Activated CD4-positive, alpha-beta T cell treated with anti-CD3 and anti-CD28 coated beads, Interleukin-10, Interleukin-2, amounts not matched to agents 100 ng/mL and 50 ng/mL, durations not matched to agents 16 hours and 8 hours (primary cell): ENCODE measurements at places on chromosomes 3 and 15.

DNA sequence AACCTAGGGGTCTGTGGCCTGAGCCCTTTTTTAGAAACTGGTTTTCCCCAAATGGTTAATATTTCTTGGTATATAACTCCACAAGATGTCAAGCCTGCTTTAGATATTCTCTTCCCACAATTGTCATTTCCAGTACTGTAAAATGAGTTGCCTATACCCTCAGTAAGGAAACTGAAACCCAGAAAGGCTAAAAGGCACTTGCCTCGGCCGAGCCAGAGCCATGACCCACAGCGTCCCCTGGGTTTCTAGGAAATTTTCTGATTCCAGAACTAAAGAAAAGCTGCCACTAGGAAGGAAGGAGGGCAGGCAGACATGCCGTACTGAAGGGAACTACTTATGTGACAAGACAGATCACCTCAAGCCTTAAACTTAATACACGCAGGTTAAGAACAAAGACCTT is 59.1 kb downstream of the ATP8B4 start:
- peak; percentile 34 for DNase-seq

DNA sequence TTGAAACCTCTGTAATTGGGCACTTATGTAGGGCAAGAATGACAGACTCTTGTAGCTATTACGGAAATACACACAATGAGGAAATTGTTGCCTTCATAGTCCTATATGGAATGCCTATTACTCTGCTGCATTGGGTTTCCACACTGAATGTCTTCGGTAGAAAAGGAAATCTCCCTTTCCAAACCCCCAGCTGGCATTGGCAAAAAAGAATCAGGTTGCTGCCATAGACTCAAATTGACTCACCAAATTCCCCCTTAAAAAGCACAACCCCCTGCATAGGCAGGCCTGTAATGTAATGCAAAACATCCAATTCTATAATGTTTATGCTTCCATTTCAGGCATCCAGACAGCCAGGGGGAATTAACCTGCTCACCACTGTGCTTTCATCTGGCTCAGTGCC is 44.8 kb upstream of the NTRK3 start:
- DNase-seq: no peak

GRCh38 chr3:121980450-121980796 is 41.6 kb downstream of the ILDR1 start:
- no peak for DNase-seq

DNA sequence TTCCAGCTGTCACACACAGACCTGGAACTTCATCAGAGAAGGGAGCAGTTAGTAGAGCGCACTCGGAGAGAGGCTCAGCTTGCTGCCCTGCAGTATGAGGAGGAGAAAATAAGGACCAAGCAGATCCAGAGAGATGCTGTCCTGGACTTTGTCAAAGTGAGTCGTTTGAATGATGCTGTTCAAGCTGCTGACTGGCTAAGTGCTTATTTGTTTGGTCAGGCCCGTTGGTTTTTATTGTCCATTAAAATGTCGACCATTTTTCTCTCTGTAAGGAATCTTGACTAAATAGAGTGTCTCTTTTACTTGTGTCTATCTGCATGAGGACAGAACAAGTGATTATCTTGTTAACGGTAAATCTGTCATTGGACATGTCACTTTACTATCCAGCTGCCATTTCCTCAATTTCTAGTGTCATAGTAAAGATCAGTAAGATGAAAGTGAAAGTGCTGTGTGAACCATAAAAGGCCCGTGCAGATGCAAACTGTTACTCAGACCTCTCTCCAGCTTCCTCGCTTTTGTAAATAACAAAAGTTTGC is 56.9 kb downstream of the LRCH3 start:
- DNase-seq: peak; percentile 71

- no peak for DNase-seq
These were observed 4.3 kb downstream of the RBP1 start for GRCh38 chr3:139534992-139535879.

- DNase-seq: no peak
These were observed 38.9 kb downstream of the CPNE4 start for GRCh38 chr3:131995891-131996290.

DNA sequence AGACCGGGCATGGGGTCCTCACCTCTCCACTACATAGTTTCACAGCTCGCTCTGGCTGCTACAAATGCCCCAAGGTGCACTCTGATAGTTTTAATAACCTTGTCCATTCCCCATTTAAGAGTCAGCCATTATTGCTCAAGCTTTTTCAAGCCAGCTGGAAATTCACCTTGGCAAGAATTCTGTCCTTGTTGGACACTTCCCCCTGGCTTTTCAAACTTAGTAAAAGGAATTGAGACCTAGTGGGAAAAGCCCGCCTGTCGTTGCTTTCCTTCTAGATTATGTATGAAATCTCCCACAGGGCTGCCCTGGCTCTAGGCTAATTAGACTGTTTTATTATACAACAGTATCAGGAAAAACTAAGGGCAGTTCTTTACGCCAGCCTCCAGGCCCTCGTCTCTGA is 293.7 kb upstream of the GADL1 start:
- no peak for DNase-seq

GRCh38 chr15:30650012-30650929 is 24.3 kb downstream of the ARHGAP11B start:
- peak; percentile 36 for DNase-seq

DNA sequence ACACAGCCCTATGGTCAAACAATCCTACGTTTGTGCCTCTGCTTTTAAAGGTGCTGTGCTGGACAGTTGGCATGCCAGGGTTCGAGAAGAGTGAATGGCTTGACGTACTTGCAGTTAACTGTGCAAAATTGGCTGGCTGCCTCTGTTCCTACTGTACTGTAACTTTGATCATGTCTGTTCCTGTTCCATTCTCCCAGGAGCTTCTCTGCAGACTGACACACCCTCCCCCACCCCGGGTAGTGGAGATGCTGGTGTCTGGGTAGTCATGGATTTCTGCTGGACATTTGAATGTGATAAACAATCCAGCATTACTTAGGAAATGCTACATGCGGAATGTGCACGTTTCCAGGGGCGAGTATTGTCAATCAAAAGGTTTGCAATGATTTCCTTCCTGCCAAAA is 6.5 kb upstream of the VILL start:
- no peak for DNase-seq

DNA sequence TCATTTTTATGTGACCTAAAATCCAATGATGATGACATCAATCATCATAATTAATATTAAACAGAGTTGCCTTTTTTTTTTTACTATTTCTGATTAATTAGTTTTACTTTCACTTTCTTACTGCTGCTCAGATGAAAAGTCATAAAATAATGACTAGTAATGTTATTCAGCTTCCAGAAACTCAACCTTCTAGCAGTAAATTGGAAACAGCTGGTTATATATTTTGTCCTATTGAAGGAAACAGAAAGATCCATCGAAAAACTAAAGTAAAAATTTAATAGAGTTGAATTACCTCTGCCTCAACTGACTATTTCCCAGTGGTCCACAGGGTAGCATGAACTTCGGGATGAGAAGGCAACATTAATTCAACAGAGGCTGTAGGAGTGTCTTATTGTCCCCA is 107.1 kb upstream of the PTX3 start:
- no peak for DNase-seq

DNA sequence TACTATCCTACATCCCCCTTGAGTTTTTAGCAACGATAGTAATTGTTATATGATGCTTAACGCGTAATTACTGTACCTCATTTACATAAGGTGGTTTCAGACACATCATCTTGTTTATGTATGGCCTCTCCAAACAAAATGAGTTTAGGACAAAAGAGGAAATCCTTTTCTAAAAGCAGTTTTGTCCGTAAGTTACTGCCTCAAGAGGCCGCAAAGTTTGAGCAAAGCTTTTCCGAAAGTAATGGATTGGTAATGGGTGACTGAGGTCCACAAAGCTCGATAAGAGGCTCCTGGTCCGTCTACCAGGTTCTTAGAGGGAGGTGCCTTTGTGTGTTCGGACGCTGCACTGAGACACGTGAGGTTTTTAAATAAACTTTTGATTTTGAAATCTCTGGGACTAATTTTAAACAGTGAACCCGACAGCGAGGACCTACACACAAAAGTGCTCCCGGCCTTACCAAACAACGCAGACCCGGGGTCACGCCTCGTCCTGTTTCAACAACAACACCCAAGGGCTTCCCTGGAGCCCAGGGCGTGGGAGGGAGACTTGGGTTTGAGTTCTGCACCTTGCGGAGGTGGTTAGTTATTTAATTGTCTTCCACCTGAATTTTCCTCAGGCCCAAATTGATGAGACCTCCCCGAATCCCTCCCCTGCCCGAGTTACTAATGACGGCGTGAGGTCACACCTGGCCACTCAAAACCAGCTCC is 456 bp upstream of the C15orf61 start:
- no peak for DNase-seq

DNA sequence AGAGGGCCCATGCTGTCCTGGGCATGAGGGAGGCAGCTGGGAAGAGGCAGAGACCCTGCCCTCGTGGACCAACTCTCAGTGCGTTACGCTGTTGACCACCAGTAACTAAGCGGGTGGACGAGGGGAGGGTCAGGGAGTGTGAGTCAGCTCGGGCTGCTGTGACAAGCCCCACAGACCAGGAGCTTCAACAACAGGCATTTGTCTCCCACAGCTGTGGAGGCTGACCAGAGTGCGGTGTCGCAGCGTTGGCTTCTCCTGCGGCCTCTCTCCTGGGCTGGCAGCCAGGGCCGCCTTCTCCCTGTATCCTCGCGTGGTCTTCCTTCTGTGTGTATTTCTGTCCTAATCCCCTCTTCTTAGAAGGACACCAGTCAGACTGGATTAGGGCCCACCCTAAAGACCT is 13.0 kb downstream of the EFCC1 start:
- no peak for DNase-seq

GRCh38 chr15:68800875-68801274 is 19.8 kb downstream of the ANP32A start:
- DNase-seq: no peak

DNA sequence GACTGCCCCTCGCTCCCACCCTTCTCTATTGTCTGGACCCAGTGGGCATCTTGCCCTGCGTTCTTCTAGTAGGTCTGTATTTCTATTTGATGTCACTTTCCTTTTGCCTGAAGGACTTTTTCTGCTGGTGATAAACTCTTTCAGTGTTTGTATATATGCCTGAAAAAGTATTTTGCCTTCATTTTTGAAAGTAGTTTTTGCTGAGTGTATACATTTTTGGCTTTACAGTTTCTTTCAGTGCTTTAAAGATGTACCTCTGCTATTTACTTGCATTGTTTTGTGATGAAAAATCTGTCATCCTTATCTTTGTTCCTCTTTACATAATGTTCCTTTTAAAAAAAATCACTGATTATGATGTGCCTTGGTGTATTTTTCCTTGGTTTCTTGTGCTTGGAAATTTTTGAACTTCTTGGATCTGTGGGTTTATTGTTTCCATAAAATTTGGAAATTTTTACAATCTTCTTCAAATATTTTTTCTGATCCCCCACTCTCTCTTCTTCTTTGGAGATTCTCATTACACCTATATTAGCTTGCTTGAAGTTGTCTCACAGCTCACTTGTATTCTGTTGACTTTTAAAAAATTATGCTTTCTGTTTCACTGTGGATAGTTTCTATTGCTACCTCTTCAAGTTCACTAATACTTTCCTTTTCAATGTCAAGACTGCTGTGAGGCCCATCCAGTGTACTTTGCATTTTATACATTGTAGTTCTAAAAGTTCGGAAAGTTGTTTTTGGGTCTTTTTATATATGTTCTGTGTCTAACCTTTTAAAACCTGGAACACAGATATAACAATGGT is 67.8 kb downstream of the RGMA start:
- DNase-seq: no peak
